ENCODE measurements at places on chromosomes 3 and 15.

DNA sequence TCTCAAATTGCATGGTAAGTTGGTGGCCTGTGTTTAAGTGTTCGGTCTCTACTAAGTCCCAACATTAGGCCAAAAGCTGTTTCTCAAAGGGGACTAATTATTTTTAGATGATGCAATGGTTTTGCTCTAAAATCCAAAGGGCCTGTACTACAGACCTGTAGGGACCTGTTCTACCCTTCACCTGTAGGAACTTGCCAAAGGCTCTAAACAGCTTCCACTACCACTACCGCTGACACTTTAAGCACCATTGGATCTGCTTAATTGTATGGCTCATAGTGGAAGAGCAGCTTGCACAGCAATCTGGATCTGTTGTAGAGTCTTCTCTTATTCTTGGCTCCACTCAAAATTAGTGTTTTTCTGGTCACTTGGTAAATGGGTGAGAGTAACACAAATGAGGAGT lies 346.8 kb downstream of the EPHA6 start:
- DNase-seq: no peak
- H3K36me3 ChIP-seq: no peaks in the 10 kb centered on the region
- H3K27ac ChIP-seq: no peak overlapping the region
- no peaks in the 10 kb centered on the region for H3K27me3 ChIP-seq

DNA sequence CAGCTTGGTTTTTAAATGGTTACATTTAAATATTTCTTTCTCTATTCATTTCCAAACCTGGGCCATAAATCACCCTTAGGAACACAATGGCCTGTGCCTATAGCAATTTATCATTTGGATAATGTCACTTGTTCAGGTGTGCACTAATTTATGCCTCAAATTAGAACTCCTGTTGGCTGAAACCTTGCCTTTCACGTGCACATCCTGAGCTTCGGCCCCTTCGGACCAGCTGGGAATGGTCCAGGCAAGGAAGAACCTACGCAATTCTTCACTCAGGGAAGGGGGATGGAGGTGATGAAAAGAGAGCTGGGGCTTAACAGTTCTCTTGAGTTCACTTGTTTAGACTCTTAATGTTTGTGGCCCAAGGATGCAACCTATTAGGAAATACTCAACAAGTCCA lies 324.1 kb upstream of the ICE2 start:
- no peak overlapping the region for H3K27ac ChIP-seq
- no peak for DNase-seq
- H3K4me3 ChIP-seq: no peak overlapping the region
- H3K4me1 ChIP-seq: peaks cover 6% of the 10 kb centered on the region
- no peaks in the 10 kb centered on the region for H3K36me3 ChIP-seq

DNA sequence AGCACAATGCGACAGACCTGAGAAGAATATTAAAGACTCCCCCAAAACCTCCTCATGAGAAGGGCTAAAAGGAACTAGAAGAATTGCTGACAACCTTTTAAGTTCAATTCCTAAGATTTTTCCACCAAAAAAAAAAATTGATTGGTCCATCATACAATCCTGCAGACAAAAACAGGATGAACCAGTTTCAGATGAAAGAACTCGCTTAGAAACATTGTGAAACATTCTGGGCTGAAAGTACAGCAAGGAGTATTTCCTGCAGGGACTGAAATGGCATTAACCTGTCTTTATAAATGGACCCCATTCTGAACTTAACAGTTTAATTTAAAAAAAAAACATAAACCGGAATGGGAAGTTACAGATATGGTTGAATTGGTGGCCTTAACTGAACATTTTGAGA lies 96.0 kb upstream of the FAM174B start:
- H3K27me3 ChIP-seq: no peaks in the 10 kb centered on the region
- no peak overlapping the region for H3K4me3 ChIP-seq
- no peak overlapping the region for H3K27ac ChIP-seq
- DNase-seq: no peak

- H3K27ac ChIP-seq: no peak overlapping the region
- H3K27me3 ChIP-seq: no peaks in the 10 kb centered on the region
- H3K36me3 ChIP-seq: peaks cover 10% of the 10 kb centered on the region
- H3K4me1 ChIP-seq: peaks cover 3% of the 10 kb centered on the region
These were observed 70.4 kb downstream of the DLG1 start for GRCh38 chr3:197227780-197228574.

GRCh38 chr15:60713119-60714084 lies 234.5 kb upstream of the ICE2 start:
- H3K27ac ChIP-seq: no peak overlapping the region
- H3K4me1 ChIP-seq: peaks cover 6% of the 10 kb centered on the region
- H3K36me3 ChIP-seq: no peaks in the 10 kb centered on the region

- H3K27ac ChIP-seq: no peak overlapping the region
- no peak for DNase-seq
- H3K4me3 ChIP-seq: no peak overlapping the region
- H3K4me1 ChIP-seq: no peaks in the 10 kb centered on the region
- no peaks in the 10 kb centered on the region for H3K36me3 ChIP-seq
These were observed 64.8 kb upstream of the STIMATE start for GRCh38 chr3:52962160-52962559.

GRCh38 chr3:189301479-189301878 lies 129.7 kb downstream of the TPRG1 start:
- H3K4me3 ChIP-seq: no peak overlapping the region
- DNase-seq: no peak
- H3K4me1 ChIP-seq: peaks cover 62% of the 10 kb centered on the region
- no peaks in the 10 kb centered on the region for H3K27me3 ChIP-seq

DNA sequence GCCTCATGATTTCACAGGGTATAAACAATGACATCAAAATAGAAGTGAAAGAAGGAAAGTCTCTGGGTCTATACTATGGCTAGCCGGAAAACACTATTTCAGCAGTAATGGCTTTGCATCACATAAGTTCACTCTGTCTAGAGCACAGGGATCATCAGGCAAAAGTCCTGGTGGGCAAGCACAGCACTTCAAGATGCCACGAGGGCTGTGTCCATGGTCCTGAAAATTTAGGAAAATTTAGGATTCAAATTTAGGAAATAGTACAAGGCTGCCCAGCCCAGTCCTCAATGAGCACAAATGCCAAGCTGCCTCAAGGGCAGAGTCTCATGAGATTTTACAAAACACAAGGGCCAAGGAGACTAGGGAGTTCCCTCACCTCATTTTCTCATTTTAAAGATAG lies 54.1 kb downstream of the RORA start:
- H3K4me3 ChIP-seq: no peak overlapping the region
- no peaks in the 10 kb centered on the region for H3K36me3 ChIP-seq

GRCh38 chr3:72086042-72086742 lies 301.2 kb upstream of the PROK2 start:
- no peaks in the 10 kb centered on the region for H3K4me1 ChIP-seq
- no peak overlapping the region for H3K27ac ChIP-seq
- no peak overlapping the region for H3K4me3 ChIP-seq
- H3K27me3 ChIP-seq: peaks cover 27% of the 10 kb centered on the region

DNA sequence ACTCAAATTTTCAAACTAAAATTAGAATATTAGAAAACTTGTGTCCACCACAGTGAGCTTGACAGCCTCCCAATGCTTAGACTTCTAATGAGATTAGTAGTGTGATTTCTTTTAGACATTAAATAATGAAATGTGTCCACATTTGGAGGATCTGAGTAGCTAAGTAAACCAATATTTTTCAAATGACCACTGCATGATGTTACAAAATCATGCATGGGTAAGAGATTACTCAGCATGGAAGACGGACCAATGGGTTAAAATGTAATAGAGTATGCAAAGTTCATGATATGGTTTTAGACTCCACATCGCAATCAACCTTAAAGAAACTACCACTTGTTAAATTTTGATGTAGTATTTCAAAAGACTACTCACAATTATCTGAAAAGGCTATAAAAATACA lies 130.6 kb downstream of the IMPG2 start:
- no peak overlapping the region for H3K27ac ChIP-seq
- H3K4me1 ChIP-seq: peaks cover 21% of the 10 kb centered on the region
- no peaks in the 10 kb centered on the region for H3K27me3 ChIP-seq
- peak; percentile 30 for DNase-seq

GRCh38 chr15:78225783-78226541 lies 8.4 kb downstream of the ACSBG1 start:
- peaks cover 14% of the 10 kb centered on the region for H3K4me1 ChIP-seq
- no peak overlapping the region for H3K27ac ChIP-seq
- no peaks in the 10 kb centered on the region for H3K27me3 ChIP-seq
- no peak overlapping the region for H3K4me3 ChIP-seq
- no peaks in the 10 kb centered on the region for H3K36me3 ChIP-seq

DNA sequence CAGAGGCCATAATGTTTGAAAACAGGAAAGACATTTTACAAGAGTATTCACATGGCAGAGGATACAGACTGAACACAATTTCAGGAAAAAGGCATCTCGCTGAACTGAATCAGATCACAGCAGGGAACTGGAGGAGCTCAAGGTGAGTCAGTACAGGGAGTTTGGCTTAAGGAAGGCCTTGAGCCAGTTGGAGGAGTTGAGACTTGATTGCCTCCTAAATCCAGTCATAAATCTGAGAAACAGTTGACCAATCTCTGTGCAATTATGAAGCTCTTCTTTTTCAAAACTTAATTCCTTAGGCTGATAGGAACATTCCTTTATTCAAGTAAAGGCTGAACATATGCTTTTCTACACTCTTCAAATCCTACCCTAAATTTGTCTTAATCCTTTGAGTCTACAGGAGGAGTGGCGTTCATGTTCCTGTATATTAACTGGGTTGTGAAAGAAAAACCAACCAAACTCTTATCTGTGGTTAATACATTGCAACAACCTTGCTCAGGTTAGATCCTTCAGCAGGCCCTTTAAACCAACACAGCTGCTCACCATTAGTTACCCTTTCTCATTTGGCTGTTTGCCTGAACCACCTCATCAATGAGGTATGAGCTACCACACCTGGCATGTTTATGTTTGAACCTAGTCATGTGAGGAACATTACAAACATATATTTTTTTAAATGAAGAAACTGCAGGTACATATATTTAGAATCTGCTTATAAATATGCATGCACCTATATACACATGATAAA lies 404.1 kb upstream of the ATP11B start:
- H3K27ac ChIP-seq: peak overlapping the region; percentile 50
- no peaks in the 10 kb centered on the region for H3K36me3 ChIP-seq
- H3K27me3 ChIP-seq: no peaks in the 10 kb centered on the region
- DNase-seq: peak; percentile 84
- no peak overlapping the region for H3K4me3 ChIP-seq

DNA sequence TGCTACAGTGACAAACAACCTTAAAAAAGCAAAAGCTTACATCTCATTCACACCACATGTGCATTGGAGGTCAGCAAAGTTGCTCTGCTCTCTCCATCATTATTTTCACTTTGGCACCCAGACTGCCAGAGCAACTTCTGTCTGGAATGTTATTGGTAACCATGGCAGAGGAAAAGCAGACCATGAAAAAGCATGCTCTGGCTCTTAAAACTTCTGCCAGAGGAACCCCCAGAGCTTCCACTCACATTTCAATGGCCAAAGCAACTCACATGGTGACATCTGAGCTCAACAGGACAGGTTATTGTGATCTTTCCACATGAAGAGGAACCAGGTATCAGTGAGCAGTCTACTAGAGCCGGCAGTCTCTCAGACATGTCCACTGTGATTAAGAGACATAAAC lies 21.9 kb upstream of the FRMD5 start:
- peaks cover 11% of the 10 kb centered on the region for H3K4me1 ChIP-seq
- H3K27ac ChIP-seq: no peak overlapping the region
- H3K36me3 ChIP-seq: peaks cover 4% of the 10 kb centered on the region
- no peak overlapping the region for H3K4me3 ChIP-seq
- no peaks in the 10 kb centered on the region for H3K27me3 ChIP-seq

GRCh38 chr3:189099031-189099471 lies 72.7 kb upstream of the TPRG1 start:
- no peaks in the 10 kb centered on the region for H3K27me3 ChIP-seq
- DNase-seq: no peak
- H3K4me3 ChIP-seq: no peak overlapping the region
- no peak overlapping the region for H3K27ac ChIP-seq
- H3K4me1 ChIP-seq: peaks cover 5% of the 10 kb centered on the region
- H3K36me3 ChIP-seq: no peaks in the 10 kb centered on the region

DNA sequence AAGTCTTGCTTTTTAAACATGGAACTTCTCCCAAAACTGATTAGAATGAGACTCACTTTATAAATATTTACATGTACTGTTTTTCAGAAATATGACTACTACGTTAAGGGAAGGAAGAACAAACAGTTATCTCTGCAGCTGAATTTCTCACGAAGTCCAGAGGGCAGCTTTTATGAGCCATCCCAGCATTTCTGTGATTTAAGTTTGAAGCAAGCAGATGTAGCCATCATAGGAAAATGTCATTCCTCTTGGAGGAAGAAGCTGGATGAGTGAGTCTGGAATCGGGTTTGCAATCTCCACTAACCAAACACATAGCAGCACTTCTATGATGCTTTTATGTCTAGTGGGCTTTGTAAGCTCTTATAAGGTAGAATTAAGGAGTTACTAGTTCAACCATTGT lies 53.7 kb downstream of the SCN11A start:
- no peaks in the 10 kb centered on the region for H3K36me3 ChIP-seq
- H3K4me1 ChIP-seq: peaks cover 6% of the 10 kb centered on the region
- H3K4me3 ChIP-seq: no peak overlapping the region

- H3K4me1 ChIP-seq: no peaks in the 10 kb centered on the region
- peaks cover 28% of the 10 kb centered on the region for H3K27me3 ChIP-seq
- no peak overlapping the region for H3K27ac ChIP-seq
- no peaks in the 10 kb centered on the region for H3K36me3 ChIP-seq
- H3K4me3 ChIP-seq: no peak overlapping the region
These were observed 40.9 kb upstream of the LARS2 start for GRCh38 chr3:45347315-45348000.

DNA sequence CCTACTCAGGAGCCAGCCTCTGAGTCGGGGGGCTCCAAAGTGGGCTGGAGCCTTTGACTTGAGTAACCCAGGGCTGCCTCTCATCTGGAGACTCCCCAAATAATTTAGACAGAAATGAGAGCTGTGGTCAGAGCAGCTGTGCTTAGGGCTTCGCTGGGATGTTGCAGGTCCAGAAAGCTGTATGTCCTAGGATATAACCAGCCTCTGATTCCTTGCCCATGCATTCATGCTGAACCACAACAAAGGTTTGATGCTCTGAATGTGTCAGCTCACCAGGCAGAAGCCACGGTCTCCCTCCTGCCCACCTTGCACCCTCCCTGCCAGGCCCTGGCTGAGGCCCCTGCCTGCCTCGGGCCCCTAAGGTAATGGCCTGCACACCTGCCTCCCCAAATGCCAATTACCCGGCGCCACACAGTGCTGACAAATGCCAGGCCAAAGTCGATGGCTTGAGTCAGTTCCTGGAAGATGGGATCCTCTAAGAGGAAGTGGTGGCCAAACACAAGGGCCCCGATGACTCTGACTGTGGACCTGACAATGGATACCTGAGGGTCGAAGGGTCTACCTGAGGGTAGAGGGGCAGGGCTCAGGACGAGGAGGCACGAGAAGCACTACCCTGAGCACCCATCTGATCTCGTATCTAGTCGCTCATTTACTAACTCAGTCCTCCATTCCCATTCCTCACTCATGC lies 21.7 kb upstream of the PARL start:
- H3K4me3 ChIP-seq: no peak overlapping the region
- no peaks in the 10 kb centered on the region for H3K36me3 ChIP-seq
- no peak overlapping the region for H3K27ac ChIP-seq
- H3K27me3 ChIP-seq: no peaks in the 10 kb centered on the region

- H3K4me1 ChIP-seq: peaks cover 30% of the 10 kb centered on the region
- no peak overlapping the region for H3K4me3 ChIP-seq
- DNase-seq: no peak
- H3K36me3 ChIP-seq: no peaks in the 10 kb centered on the region
These were observed 23.2 kb downstream of the C2CD4B start for GRCh38 chr15:62141643-62142588.
